Stimulated activated CD4-positive, alpha-beta T cell treated with anti-CD3 and anti-CD28 coated beads, Interleukin-15, amount 100 ng/mL, for 1 hour (primary cell): ENCODE measurements at places on chromosomes 7 and 10.

- DNase-seq = no peak
These were observed 24.0 kb upstream of the GTF2I start for GRCh38 chr7:74633451-74633921.

DNA sequence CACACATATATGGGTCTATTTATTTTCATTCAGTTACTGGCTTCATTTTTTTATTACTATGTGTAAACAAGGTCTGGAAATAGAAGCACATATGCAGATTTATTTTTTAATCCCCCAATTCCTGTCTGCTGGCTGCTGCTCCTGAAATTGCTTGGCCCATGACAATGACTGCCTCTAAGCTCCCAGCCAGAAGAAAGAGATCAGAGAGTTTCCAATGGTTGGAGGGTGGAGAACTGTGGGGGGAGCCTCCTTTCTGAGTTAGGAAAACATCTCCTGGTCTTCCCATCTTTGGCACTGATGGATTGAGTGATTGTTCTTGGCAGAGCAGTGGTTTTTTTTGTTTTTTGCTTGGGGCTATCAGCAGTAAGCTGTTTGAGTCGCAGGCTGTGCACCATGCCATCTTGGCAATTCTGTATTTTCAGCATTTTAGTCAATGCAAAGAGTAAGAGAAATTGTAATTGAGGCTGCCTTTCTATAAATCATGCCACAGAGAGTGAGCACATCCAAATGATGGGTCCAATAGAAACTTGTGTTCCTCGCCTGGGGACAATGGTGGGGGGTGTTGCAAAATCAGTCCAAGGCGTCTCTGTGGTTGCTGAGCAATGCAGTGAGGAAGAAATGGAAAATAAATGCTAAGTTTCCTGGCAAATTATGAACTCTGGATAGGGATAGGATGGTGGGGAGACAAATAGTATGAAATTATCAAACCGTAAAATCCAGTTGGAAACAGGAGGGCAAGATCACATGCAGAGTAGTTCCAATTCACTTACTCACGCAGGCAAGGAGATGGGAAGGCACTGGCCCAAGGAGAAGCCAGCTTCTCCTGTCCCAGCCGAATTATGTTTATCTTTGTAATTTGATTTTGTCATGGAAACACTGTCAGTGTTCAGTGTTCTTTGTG, 382.4 kb downstream of the SORCS3 start:
- no peak for DNase-seq

GRCh38 chr7:137169282-137169698, 174.2 kb downstream of the PTN start:
- DNase-seq = no peak

GRCh38 chr7:78510580-78511188, 712.1 kb downstream of the PHTF2 start:
- no peak for DNase-seq

DNA sequence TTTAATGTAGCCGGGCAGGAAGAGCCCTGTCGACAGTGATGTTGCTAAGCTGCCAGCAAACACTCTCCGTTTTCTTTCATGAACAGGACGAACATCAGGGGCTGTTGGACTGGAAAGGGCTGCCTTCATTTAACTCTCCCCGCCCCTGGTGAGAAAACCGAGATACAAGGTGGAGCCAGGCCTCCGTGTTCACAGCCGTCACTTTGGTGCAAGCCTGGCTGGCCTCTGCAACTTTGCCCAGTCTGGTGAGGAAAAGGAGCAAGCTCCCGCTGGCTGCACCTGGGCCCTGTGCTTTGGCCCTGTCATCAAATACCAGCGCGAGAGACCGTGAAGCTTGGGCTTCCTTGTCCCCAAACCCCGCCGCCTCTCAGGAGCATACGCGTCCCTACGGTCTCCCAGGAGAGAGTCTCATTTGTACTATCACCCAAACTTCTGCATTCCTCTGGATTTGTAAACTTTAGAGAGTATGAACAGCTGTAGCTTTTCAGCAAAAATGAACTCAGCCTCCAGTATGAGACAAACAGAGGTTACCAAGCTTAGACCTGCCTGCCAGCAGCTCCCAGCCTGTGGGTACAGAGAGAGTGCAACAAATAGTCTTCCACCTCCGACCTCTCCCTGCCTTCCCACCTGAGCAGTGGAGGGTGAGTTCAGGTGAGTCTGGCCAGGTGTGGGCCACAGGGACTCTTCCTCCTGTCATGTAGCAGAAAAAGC, 445.3 kb upstream of the MGMT start:
- no peak for DNase-seq

- DNase-seq = no peak
These were observed 29.0 kb downstream of the NEUROD6 start for GRCh38 chr7:31311552-31311951.

DNA sequence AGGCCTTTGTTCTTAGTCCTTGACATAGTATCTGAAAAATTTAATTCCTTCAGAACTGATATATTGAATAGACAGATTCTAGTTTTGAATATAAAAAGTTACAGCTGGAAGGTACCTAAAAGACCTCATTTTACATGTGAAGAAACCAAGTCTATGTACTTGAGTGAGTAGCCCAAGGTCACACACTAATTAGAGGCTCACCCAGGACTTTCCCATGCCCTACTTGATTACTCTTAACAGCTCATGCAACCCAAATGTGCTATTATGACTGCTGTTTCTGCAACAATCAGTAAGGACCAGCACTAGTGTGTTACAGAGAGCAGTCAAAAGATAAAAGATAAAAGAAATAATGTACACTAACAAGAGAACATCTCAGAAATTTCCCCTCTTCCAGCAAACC, 40.7 kb upstream of the BET1 start:
- DNase-seq = no peak

DNA sequence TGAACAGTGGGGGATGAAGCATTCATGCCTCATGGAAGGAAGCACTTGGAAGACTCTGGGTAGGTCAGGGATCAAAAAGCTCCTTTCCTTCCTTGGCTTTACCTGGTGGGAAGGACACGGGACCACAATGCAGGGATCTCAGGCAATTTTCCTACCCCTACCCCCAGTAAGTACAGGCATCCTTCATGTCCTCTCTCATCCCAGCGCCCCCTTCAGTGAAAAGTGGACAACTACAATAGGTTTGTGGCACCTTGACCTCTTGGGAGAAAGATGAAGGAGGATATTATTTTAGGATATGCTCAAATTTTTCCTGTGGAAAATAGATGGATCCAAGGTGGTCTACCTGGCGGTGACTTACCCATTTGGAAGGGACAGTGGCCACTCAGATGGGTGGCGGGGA, 16.5 kb downstream of the AFAP1L2 start:
- no peak for DNase-seq

DNA sequence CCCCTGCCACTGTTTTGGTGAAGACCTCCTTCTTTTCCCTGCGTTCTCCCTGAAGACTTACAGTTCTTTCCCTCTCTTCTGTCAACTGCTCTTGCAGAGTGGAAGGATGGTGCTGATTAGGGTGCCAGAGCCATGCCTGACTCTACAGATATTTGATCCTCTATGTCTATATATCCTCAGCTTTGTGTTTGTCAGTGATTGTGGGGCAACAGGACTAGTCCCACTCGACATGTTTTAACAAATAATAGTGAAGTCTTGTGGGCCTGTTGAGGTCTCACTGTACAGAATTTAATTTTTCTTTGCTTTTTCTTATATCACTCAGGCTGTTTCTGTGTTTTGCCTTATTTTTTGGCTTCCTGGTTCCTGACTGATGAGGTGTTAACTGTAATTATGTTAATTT, 5.0 kb downstream of the PLEKHA1 start:
- DNase-seq = no peak

GRCh38 chr10:69247313-69247710, 27.2 kb downstream of the HKDC1 start:
- no peak for DNase-seq

- DNase-seq = no peak
These were observed 88.3 kb upstream of the PIK3CG start for GRCh38 chr7:106776618-106777347.

DNA sequence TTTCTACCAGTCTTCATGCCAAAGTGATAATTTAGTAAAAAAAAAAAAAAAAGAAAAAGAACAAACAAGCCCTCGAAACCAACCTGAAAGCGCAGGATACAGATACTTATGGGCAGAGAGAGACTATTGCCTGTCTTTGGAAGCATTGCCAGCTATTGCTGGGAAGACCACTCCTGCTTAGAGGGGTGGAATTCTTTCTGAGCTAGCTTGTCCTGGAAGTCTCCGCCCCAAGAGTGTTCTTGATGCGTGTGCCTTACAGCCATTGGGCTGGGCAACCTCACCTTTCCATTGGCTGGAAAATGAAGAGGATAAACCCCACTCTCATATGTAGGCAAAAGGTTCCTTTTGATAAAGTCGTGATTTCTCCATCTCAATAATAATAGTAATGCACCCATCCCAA, 19.9 kb upstream of the INSYN2A start:
- no peak for DNase-seq

- no peak for DNase-seq
These were observed 34.0 kb downstream of the ESYT2 start for GRCh38 chr7:158795272-158795671.

GRCh38 chr7:79598351-79598750, 144.9 kb upstream of the MAGI2 start:
- DNase-seq = no peak

DNA sequence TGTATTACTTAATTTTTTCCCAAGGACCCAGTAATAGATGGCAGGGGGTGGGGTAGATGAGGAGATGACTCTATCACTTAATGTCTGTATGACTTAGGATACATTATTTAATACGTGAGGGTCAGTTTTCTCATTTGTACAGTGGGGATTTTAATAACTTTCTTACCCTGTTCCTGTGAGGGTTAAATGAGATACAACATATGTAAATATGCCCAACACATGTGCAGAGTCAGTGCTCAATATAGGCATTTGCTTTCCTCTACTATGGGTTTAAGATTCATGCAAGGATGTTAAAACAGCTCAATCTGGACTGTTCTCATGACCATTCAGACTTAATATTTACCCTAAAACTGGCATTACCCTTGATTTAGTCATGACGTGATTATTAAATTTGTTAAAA, 31.2 kb downstream of the ST7 start:
- no peak for DNase-seq
